GM19239 (cell line): ENCODE measurements at places on chromosomes 2 and 18.

- no peak for DNase-seq
Measured at GRCh38 chr2:101989740-101990460, 1.9 kb upstream of the IL1R2 start.

DNA sequence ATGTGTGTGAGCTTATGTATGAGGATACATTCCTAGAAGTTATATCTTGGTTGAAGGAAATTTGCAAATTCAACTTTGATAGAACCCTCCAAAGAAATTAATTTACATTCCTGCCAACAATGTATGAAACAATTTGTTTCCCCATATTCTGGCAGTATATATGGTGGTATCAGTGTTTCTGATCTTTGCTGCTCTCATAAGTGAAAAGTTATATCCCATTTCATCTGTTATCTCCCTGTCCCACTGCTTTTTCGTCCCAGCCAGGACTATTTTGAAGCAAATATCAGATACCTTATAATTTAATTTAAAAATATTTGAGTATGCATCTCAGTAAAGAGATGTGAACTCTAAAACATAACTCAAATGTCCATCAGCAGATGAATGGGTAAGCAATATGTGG, 7.1 kb downstream of the UBR3 start:
- no peak for DNase-seq

DNA sequence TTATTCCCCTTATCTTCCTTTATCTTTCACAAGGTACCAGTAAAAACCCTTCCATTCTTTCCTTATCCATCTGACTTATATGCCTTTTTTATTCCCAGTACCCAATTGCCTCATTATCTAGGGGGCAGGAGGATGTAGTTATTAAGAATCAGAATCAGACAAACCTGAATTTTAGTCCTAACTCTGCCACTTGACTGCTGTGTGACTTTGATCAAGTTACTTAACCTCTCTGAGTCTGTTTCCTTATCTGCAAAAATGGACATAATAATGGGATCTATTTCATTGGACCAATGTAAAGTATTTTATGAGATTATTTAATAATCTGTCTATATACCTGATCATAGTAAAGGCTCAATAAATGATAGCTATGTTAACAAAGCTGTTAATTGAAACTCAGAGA, 59.6 kb upstream of the SIX3 start:
- no peak for DNase-seq

- no peak for DNase-seq
Measured at GRCh38 chr18:48676346-48676745, 137.5 kb downstream of the CTIF start.

DNA sequence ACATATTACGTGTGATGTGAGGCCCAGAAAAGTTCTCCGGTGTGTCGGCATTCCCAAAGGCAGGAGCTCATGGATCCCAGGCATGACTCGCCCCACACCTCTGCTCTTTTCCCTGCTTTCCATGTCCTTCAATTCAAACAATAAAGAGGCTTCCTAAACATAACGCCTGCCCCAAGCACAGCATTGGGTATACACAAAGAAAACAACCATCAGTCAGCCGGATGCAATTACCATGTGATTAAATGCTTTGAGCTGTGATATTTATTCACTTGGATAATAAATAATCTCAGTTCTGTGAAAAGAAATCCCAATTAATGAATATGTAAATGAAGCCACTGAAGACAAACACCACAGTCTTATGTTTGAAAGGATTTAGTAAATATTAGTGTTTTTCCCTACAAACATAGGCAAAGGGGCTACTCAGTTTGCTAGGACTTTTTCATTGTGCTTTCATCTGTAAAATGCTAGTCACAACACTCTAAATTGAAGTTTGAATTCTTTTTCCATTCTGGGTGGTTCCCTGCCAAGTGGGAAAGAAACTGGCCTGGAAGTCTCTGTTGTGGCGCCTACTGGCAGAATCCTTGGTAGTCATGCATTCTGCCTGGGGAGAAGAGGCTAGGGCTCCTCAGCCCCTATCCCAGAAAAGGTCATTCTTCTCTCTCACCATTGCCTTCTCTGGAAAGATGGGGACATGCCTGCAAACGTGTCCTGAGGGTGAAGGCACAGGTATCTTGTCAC, 144.7 kb downstream of the COL6A3 start:
- no peak for DNase-seq
